ENCODE measurements at places on chromosomes 6 and 20. TPM values are rescaled to one million over a fixed set of nuclear protein-coding genes. Genes with fewer than 3 reads are reported as not detected.

GRCh38 chr20:44552950-44553908 is 29.1 kb upstream of the PKIG start:
- peaks cover 12% of the 10 kb centered on the region for H3K4me1 ChIP-seq
- no peaks in the 10 kb centered on the region for H3K27me3 ChIP-seq
- DNase-seq = no peak

The HTR1E gene
- not detected for total RNA-seq

DNA sequence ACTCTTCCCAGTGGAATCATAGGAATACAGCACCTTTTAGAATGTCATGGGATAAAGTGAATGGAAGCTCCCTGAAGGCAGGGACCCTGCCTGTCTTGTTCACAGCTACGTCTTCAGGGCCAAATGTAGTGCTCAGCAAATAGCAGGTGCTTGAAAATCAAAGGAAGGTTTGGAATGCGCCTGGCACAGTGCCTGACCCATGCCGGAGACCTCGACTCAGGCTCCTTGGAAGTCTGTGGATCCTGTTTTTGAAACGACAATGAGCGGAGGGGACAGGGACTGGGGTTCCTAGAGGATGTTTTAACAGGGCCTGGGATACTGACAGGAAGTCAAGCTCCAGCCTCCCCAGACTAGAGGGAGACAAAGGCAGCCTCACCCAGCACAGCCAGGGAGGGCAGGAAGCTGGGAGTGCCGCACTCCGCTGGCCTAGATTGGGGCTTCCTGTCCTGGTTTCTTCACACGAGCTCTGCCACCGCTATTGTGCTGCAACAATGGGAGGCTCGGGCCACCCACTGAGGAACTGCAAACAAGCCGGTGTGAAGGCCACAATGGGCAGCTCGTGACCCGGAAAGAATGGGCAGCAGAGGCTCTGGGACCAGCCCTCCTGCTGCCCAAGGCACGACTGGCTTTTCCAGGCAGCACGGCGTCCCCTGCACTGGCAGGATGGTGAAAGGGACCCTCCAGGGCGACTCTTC is 76.7 kb downstream of the PREX1 start:
- H3K4me1 ChIP-seq = peaks cover 89% of the 10 kb centered on the region
- peaks cover 8% of the 10 kb centered on the region for H3K36me3 ChIP-seq
- no peak for DNase-seq

GRCh38 chr6:136528477-136528876 is 21.7 kb downstream of the MAP7 start:
- no peaks in the 10 kb centered on the region for H3K36me3 ChIP-seq
- no peak for DNase-seq
- H3K4me3 ChIP-seq = no peak overlapping the region
- no peak overlapping the region for H3K27ac ChIP-seq

The STMND1 gene
- 2.5 TPM for total RNA-seq

DNA sequence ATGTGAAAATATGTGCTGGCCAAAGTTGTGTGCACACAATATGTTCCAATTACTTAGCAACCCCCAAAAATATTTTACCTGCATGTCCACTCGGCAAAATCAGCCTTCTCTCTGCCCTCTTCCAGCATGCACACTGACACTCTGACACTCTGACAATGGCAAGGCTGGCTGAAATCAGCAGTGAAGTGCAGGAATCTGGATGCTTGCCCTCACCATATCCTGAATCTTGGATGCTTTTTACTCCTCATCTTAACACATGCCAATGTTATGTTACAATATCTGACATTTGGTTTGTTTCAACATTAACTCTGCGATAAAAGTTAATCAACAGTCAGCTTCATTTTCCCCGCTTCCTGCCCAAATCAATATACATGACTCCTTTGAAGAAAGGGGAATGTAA is 203.2 kb downstream of the COL9A1 start:
- no peaks in the 10 kb centered on the region for H3K4me1 ChIP-seq
- no peaks in the 10 kb centered on the region for H3K27me3 ChIP-seq
- H3K27ac ChIP-seq = no peak overlapping the region
- no peaks in the 10 kb centered on the region for H3K36me3 ChIP-seq

The HSPA12B gene
- total RNA-seq = 22.1 TPM

DNA sequence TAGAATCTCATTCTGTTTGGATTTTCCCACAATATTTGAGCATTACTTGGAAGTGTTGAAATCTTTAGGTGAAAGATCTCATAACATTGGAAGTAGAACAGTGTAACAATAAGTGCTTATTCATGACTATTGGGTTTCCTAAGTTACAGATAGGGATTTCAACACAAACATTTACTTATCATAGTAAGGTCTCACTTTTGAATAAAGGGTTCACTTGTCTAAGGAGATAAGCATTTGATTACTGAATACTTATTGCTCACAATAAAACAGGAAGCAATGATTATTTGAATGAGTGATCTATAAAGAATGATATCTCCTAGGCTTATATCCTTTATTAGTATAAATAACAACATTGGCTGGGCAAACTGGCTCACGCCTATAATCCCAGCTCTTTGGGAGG is 14.8 kb downstream of the DDX43 start:
- no peak overlapping the region for H3K4me3 ChIP-seq
- H3K4me1 ChIP-seq = no peaks in the 10 kb centered on the region
- no peaks in the 10 kb centered on the region for H3K36me3 ChIP-seq

The GMDS gene
- 16.5 TPM for total RNA-seq

The CPXM1 gene
- 25.8 TPM for total RNA-seq

Data from left lung (tissue), 14 donors.